ENCODE measurements at places on chromosomes 16 and 17.

GRCh38 chr17:73203788-73204479 lies 11.1 kb downstream of the COG1 start:
- DNase-seq, result no peak

DNA sequence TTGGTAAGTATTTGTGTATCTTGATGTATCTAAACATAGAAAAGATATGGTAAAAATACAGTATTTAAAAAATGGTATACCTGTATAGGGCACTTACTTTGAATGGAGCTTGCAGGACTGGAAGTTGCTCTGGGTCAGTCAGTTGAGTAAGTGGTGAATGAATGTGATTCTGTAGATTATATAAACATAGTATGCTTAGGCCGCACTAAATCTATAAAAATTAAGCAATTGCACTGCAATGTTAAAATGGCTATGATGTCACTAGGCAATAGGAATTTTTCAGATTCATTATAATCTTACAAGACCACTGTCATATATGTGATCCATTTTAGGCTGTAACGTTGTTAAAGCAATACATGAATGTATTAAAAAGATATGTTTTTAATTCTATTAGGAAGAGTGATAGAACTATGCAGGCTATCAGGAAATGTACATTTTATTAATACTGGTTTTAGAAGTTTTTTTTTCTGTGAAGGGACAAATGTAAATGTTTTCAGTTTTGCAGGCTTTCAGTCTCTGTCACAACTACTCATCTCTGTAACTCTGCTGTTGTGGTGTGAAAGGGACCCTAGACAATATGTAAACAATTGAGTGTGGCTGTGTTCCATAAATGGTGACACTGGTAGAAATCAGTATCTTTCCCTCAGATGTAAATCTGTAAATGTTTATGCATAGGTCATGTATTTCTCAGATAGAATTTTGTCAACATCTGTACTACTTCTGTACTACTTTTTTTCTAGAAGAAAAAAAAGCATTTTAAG lies 10.5 kb downstream of the CBFB start:
- no peak for DNase-seq

DNA sequence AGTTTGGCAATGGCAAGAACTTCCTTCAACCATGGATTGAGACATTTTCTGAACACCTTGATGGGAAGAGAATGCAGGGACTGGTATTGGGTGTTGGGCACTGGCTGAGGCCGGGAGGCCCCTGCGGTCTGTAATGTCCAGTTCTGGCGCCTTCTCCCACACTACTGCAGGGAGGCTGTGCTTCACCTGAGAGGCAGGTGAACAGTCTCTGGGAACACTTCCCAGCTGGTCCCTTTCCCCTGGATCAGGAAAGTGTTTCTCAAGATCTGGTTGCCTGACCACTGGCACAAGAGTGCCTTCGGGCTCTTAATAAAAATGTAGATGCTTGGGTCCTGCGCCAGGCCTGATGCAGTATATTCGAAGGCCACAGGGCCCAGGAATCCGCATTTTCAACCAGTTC lies 28.5 kb upstream of the NAT9 start:
- no peak for DNase-seq

- DNase-seq, result no peak
These were observed 38.4 kb upstream of the DNAH17 start for GRCh38 chr17:78615631-78616030.

DNA sequence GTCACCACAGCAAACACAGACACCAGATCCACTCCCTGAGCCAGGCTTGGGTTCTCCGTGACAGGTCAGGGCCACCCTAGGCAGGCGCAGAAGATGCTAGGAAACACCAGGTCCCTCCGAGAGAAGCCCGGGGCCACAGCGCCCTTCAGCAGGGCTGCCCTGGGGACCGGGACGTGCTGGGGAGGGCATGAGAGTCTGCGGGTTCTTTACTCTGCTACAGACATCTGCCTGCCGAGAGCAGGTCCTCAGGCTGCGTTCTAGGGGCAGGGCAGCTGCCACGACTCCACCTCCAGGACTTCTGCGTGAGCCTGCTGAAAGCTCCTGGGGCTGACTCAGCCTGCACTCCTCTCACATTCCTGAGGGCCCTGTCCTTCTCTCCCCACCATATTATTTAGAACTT lies 11.4 kb downstream of the MYLK3 start:
- no peak for DNase-seq

- DNase-seq, result no peak
These were observed 6.0 kb downstream of the GRIN2C start for GRCh38 chr17:74853669-74854068.

DNA sequence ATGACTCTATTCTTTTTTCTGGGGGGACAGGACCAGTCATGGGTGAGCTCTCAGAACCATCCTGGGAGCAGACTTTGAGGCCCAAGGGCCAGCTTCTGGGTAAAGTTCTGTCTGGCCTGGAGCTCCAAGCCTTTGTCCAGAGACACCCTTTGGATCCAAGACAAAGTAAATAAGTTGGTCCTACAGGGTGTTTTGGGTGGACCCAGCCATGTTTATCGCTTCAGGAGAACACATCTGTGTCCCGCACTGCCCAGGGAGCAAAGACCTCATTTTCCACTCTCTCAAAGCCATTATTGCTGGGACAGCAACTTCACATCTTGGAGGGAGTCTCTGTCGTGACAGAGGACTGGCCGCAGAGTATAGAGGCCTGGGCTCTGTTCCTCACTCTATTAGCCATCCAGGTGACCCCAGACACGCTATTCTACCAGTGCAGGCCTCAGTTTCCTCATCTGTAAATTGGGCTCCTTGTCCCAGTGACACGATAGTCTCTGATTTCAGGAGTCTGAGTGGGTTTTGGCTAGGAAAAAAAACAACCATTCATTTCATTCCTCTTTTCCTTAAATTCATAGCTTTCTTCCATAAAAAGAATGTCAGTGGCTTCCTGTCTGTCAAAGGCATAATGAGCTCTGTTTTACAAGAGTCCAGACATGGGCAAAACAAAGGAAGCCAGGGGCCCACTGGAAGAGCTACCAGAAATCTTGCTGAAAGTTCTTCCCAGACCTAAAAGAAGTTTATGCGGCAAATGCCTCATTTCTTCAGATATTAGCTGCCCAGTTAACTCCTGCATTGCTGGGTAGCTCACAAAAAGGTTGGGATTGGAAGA lies 62.4 kb downstream of the PECAM1 start:
- DNase-seq, result no peak

GRCh38 chr17:48558831-48559121 lies 13.9 kb upstream of the HOXB2 start:
- DNase-seq, result no peak

DNA sequence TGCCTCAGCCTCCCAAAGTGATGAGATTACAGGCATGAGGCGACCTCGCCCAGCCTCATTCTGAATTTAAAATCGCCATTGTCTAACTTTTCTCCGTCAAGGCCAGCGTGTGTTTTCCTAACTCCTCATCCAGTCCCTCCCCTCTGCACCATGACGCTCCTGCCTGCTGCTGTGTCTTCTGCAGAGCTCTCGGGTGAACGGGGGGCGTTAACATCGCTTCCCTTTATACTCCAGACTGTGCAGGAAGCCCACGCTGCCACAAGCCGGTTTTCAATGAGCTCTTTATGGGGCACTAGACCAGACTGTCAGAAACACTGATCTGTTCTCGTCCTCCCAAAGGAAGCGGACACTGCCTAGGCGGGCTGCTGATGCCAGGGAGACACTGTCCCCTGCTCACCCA lies 13.2 kb downstream of the AANAT start:
- no peak for DNase-seq

GRCh38 chr17:47692137-47692894 lies 1.6 kb upstream of the TBKBP1 start:
- no peak for DNase-seq

GRCh38 chr17:14297161-14297851 lies 3.6 kb upstream of the HS3ST3B1 start:
- DNase-seq, result peak; percentile 81

DNA sequence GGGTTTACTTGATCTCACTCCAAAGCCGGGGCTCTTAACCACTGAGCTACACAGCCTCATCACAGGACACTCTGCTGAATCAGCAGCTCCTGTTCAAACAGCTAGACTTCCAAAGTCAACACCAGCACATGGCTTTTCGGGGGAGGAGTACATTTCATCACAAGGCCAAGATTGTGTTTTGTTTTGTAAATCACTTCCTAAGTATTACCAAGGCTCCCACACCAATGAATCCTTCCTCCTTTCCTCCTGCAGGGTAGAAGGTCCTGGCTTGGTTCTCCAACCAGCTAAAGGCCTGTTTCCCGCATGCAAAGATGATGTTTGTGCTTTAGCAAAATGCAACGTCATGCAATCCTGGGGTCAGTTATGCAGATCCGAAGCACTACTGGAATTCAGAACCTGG lies 152.5 kb downstream of the XYLT1 start:
- DNase-seq, result no peak

GRCh38 chr16:1511662-1512569 lies 18.8 kb downstream of the TELO2 start:
- DNase-seq, result no peak

GRCh38 chr16:55527885-55528284 lies 19.0 kb downstream of the LPCAT2 start:
- no peak for DNase-seq

- no peak for DNase-seq
These were observed 103.3 kb downstream of the TMEM114 start for GRCh38 chr16:8486985-8487384.

GRCh38 chr16:20099375-20099774 lies 25.7 kb upstream of the GPR139 start:
- no peak for DNase-seq

GRCh38 chr16:30003670-30004423 lies 7.0 kb downstream of the DOC2A start:
- DNase-seq, result no peak

DNA sequence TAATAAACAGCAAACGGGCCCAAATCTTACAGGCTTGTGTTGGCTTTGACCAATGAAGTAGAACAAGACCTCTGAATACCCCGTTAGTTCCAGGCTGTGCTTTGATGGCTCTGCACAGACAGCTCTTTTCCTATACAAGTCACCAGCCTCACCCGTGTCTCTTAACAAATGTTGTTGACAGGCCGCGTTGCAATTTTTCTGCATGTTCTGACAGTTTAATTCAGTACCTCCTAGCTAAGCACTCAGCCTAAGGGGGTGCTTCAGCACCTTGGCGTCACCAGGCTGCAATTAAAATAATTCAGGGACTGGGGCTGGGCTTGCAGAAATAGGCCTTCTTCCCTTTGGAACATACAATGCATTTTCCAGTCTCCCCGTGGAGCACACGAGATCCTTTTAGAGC lies 500.1 kb downstream of the MAF start:
- no peak for DNase-seq

GRCh38 chr16:85057948-85058347 lies 30.4 kb downstream of the KIAA0513 start:
- no peak for DNase-seq

DNA sequence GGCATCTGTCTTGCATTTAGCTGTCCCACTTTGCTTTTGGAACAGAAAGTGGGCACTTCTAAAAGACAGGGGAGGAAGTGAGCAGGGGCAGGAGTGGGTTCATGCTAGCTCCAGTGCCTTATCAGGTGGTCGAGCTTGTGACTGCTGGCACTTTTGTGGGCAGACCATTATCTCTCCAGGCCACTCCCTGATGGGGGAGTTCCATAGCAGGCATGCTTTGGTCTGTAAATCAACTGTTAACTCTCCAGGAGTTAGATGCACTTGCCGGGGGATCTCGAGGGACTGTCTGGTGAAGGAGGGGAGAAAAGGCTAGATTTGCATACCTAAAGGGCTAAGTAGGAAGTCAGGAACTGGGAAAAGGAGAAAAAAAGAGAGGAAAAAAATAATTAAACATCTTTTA lies 9.3 kb upstream of the CARD14 start:
- no peak for DNase-seq

- DNase-seq, result no peak
These were observed 116.3 kb upstream of the IRX3 start for GRCh38 chr16:54402873-54403272.

DNA sequence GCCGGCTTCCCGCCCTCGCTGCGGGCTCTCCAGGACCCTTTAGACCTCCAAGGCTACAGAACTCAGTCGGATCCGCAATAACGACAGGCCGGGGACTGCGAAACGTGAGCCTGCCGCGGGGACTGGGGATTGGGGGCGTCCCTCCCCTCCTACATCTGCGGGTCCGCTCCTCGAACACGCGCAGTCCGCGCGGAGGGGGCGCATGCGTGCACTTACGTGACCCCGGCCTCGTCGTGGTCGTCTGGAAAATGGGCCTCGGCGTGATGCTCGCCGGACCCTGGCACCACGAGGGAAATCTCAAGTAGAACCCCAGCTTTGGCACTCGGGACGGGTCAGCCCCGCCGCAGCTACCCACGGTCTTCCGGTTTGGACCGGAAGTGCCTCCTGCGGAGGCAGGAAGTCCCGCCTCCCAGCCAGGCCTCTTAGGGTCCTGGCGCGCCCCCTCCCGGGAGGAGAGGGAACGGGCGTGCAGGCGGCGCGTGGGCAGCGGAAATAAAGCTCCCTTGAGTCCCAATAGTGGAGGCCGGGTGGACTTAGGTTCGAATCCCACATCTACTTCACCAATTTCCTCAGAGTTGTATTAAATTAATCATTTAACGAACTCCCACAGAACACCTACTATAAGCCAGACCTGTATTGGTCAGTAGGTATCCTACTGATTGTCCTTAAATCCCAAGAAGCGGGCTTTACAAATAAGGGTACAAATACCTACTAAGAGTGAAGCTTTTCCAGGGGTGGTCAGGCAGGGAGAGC lies at the start of gene TAF1C:
TSS of gene TAF1C (minus strand) at position 373 of the 753 bp plus-strand sequence. CDS start 2,069 bp downstream, outside the sequence.
- peak; percentile 93 for DNase-seq

DNA sequence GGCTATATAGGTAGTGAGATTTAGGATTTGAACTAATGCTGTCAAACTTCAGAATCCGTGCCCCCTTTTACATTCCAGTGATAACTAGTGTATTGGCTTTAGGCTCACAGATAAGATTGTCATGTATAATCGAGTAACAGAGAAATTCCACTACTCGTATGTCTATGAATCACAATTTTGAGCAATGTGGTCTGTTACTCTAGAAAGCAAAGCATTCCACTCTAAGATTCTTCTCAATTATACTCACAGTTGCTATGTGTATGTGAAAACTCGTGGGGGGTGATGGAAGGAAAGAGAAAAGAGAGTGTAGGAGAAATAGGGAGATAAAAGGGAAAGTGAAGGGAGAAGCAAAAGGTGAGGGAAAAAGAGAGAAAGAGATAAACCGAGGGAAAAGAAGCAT lies 1175.1 kb upstream of the GOT2 start:
- no peak for DNase-seq

- no peak for DNase-seq
These were observed 241.8 kb upstream of the CIBAR2 start for GRCh38 chr16:85353839-85354685.

DNA sequence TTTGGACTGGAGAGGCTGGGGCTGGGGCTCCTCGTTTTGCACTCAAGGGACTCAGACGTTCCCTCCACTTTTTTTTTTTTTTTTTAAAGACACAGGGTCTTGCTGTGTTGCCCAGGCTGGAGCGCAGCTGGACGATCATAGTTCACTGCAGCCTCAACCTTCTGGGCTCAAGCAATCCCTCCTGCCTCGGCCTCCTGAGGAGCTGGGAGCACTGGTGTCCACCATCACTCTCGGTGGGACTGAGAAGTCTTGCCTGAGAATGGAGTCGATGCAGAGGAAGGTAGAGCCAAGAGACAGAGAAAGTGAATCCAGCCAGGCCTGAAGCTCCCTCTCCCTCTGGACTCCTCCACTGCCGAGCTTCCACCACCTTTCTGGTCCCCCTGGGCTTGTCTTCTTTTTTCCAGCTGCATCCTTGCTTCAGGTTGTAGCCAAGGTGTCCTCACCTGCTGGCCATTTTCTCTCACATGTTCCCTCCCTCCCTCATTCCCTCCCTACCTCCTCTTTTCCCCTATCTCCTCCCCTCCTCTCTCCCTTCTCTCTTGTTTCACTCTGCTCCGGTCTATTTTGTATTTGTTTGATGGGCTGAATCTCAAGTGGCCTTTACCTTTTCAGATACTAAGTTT lies 233.8 kb downstream of the SNX29 start:
- DNase-seq, result no peak

Data from right forelimb (tissue), 1 donor.